Activated CD4-positive, alpha-beta T cell treated with anti-CD3 and anti-CD28 coated beads for 4 hours (primary cell): ENCODE measurements at places on chromosomes 7 and 10.

DNA sequence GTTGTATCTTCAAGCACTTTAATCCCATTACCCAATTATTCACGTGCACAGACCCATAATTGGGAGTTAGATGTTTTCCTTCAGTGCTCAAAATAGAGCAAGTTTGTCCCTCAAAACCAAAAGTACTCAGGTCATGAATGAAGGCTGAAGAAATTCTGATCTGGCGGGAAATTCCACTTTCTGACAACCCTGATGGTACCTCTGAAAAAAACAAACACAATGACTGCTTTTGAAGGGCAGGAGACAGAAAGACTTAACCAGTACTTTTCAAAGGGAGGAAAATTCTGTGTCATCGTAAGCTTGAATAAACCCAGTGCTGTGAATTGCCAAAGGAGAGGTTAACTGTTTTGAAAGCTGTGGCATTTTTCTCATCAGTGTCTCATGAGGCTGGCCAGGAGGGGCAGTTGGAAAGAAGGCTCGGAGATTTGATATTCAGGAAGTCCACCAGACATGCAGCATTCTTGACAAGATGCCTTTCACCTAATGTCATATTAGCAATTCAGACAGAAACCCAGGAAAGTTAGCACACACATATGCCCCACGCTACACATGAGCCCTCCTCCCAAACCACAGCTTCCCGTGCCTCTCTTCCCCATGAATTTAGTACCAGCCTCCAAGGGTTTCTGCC, 347.0 kb downstream of the KCNMA1 start:
- DNase-seq = no peak

DNA sequence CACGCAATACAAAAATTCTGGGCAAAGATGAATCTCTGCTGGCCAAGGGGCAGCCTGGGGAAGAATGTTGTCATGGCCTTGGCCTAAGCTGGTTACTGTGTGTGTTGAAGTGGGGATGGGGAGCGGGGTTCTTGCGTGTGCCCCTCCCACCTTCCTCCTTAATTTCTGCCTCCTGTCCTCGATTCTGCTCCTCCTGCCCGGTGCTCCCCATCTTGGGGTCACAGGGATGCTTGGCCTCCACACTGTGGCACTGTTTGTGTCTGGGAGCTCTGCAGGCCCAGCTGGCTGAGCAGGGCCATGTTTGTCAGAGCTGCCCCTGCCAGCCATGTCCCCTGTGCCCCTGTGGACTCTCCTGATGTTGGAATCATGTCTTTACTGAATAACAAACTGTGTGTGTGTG, 37.1 kb downstream of the RPS24 start:
- no peak for DNase-seq

DNA sequence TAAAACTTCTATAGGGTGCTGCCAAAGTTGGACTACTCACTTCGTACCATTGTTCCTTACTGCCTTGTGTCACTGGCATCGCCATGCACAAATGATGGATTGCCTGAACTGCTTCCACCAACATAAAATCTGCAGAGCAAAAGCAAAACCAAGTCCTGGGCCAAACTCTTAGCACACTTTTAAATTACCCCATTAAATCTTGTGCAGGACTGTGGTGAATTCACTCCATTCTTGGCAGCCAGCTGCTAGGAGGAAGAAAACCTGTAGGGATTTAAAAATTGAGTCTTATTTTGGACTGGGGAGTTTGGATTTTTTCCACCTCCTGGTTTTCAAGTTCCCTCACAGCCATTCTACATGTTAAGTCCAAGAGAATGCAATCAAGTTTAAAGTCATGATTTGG, 646.9 kb downstream of the SORCS3 start:
- DNase-seq = no peak

- peak; percentile 56 for DNase-seq
Observed at GRCh38 chr7:101126651-101127459, at the start of gene SERPINE1. Gene SERPINE1 (plus strand): TSS chr7:101127104. CDS start chr7:101128394, 1,290 bp downstream.

GRCh38 chr7:39829028-39829427, 121.0 kb upstream of the CDK13 start:
- no peak for DNase-seq

DNA sequence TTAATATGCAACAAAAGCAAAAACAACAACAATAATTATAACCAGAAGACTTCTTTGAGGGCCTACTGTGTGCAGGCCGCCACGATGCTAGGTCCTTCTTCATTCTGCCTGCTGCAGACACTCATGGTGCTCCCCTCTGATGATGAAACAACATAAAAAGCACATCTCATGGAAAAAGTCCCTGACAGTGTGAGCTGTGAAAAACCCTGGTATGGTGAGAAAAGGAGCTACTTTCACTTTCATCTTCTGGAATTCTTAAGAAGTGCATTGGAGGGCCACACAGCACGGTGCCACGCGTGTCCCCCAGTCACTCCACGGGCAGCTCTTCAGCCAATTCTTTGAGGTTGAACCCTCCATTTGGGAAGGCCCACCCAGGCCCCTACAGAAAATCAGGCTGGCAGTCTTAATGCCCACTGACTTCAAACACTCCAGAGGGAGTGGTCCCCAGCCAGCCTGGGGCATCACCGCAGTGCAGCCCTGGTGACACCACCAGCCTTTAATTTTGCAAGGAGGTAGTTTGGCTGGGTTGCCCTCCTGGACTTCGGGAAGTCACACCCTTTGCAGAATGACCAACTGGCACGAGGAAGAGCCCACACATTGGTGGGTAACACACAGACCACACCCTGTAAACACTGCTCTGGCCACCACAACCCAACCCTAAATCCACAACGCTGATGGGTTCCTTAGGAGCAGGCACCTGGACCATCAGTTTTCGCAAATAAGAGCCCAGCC, 7.7 kb downstream of the KCNMA1 start:
- DNase-seq = no peak

DNA sequence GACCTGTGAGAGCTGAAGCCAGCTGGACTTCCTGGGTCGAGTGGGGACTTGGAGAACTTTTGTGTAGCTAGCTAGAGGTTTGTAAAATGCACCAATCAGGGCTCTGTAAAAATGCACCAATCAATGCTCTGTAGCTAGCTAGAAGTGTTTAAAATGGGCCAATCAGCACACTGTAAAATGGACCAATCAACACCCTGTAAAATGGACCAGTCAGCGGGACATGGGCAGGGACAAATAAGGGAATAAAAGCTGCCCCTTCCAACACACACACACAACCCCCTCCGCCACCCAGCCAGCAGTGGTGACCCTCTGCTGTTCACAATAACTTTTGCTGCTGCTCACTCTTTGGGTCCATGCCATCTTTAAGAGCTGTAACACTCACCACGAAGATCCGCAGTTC, 7.1 kb downstream of the ZNF511 start:
- no peak for DNase-seq

DNA sequence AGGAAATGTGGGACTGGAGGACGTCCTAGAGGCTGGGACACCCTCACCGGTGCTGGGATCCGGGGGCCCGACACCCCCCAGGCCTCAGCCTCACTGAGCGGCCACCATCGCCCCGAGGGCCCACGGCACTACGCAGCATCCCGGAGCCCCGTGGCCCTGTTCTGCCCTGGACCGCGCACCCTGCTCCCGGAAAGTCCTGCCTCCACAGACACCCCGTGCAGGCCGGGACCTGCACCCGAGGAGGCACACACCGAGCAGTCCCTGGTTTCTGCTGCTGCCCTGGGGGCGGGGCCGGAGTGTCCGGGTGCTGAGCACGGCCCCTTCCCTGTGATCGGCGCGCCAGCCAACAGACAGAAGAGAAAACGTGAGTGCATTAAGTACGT, 18.1 kb upstream of the KNDC1 start:
- no peak for DNase-seq

GRCh38 chr7:76002822-76003221, 8.4 kb upstream of the TMEM120A start:
- DNase-seq = no peak

- no peak for DNase-seq
Observed at GRCh38 chr10:79910344-79910743, 38.6 kb downstream of the SFTPD start.

DNA sequence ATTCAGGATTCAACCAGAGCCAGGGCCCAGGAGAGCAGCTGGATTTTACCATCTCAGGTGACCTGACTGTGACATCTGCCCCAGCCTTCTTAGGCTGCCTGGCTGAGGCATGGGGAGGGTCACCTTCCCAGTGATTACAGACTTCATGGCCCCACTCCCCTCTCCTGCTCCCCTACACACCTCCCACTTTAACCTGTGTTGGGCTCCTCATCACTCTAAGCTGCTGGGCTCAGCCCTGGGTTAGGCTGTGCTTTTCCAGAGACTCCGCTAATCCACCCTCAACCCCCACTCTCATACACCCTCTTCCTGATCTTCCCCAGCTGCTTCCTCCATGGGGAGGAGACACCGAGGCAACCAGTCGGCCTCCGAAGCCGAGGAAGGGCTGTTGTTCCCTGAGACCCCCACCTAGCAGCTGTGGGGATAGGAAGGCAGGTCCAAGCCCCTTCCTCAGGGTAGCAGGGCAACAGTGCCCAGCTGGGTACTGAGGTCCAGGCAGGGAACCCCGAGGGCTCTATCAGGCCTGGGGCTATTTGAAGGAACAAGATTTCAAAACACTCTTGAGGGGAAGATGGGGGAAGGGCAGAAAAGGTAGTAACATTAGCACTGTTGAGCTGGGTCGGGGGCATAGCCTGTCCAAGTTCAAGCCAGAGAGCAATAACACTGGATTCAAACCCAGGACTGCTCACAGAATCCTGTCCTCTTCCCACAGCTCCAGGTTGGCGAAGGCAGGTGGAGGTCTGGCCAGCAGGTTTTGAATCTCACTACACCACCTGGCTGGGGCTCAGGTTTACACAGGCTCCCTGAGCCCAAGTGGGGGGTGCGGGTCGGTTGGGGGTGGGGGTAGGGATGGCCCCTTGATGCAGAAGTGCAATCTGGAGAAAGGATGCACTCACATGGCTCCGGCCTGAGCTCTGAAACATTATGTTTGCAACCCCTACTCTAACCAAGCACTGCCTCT, 1.8 kb downstream of the IMPDH1 start:
- DNase-seq = no peak

GRCh38 chr7:40221836-40222235, 87.0 kb downstream of the SUGCT start:
- DNase-seq = no peak

DNA sequence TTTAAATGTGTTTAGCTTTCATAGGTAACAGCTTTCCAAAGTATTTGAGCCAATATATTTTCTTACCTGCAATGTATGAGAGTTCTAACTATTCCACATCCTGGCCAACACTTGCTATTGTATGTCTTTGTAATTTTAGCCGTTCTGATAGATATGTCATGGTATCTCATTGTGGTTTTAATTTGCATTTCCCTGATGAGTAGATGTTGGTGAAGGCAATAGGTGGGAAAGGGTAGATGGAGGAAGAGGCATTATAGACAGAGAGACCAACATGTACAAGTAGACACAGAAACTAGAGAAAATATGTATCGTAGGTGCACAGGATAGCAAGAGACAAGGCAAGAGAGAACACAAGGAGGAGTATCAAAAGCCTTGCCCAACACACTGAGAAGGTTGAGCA, 54.8 kb upstream of the CCDC71L start:
- no peak for DNase-seq

GRCh38 chr10:30701451-30702173, 72.1 kb upstream of the LYZL2 start:
- DNase-seq = peak; percentile 59

DNA sequence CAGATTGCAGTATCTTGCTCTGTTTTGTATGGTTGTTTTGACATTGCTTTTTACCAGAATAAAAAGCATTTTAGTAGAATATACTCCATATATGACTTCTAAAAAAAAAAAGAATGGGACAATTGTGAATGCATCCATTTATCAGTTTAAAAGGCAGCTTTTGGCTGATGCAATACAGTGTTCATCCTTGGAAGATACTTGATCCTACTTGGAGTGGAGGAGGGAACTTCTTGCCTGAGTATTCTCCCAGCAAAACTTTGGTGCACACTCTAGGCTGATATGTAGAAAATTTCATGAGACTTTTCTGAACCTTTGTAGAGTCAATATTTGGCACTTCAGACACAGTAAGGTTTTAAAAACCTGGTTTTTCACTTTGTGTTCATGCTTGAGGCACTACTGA, 40.2 kb downstream of the WDR11 start:
- no peak for DNase-seq

DNA sequence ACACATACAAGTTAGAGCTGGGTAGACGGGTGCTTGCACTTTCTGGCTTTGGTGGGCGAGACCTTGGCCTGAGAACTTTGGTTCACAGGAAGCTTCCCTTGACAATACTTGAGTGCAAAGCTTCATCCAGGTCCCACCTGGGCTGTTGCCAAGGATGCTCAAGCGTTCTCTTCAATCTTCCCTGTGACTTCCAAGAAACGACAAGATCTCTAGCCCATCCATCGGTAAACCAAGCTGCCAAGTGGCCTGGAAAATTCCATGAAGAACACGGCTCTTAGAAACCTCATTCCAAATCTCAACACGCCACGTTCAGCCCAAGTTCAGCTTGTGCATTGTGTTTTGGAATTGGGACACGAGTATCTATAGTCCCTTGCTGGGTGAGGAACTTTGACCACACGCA, 84.7 kb downstream of the CHST15 start:
- DNase-seq = no peak

- DNase-seq = no peak
Observed at GRCh38 chr7:41922373-41922772, 219.5 kb upstream of the INHBA start.

GRCh38 chr7:100875356-100875751, 451 bp downstream of the SRRT start:
- peak; percentile 38 for DNase-seq

DNA sequence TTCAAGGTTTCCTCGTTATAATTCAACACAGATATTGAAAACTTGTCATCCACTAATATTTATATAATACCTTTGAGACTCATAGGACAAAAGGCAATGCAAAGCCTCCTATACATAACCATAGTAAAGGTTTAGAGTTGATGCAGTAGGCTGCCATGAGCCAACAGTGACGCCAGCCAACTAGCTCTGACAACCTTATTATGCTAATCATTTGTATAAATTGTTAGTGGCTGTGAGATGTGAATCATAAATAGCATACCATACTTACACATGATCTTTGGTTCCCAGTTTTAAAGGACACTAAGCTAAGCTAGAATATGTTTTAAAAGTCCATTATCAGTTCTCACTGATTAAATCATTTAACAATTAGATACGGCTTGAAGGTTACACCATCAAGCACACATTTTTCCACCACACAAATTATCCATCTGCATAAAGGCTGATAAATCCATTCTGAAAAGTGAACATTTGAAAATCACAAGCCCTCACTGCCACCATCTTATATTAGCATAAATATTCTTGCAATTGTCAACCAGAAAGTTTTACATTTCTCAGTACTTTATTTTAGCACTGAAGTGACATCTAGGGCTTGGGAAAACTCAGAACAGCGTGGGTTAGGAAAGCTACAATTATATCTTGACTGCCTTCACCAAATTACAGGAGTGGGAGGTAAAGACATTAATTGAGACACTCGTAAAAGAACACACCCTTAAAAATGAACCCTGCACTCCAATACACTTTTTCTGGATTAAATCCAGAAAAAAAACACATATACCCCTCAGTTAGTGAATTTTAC, 30.7 kb downstream of the COA1 start:
- DNase-seq = no peak

DNA sequence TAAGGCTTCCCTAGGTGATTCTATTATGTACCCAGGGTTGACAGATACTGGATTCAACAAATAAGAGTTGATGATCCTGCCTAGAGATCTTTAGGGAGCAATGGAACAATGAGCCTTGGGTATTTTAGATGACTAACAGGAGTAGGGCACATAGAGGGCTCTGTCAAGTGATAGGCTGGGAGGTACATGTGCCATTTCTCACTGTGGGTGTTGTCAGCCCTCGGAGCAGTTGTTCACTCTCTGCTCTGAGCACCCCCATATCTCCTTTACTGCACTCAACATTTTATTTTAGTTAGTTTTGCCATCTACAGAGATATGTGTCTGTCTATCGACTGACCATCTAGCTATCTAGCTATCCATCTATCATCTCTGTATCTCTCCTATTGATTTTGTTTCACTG, 950.6 kb downstream of the TYW1 start:
- no peak for DNase-seq
